Sigmoid colon (tissue), 7 donors: ENCODE measurements at places on chromosomes 13 and 19. TPM values are rescaled to one million over a fixed set of nuclear protein-coding genes. Genes with fewer than 3 reads are reported as not detected.

DNA sequence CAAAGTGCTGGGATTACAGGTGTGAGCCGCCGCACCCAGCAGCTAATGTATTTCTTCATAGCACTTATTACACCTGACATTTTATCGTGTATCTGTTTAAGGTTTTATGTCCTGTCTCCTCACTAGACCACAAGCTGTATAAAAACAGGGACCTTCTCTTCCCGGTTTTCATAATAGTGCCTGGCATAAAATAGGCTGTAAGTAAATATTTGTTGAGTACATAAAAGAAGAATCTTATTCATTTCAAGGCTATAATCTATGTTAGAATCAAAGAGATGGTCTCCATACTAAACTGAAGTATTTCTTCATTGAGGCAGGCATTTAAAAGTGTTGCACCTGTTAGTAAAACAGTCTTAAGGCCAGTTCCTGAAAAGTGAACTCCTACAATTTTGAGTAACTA is 194.0 kb downstream of the SHISA2 start:
- H3K4me1 ChIP-seq: no peaks in the 10 kb centered on the region
- DNase-seq: no peak
- H3K27me3 ChIP-seq: no peaks in the 10 kb centered on the region
- H3K4me3 ChIP-seq: no peak overlapping the region
- no peak overlapping the region for H3K27ac ChIP-seq

DNA sequence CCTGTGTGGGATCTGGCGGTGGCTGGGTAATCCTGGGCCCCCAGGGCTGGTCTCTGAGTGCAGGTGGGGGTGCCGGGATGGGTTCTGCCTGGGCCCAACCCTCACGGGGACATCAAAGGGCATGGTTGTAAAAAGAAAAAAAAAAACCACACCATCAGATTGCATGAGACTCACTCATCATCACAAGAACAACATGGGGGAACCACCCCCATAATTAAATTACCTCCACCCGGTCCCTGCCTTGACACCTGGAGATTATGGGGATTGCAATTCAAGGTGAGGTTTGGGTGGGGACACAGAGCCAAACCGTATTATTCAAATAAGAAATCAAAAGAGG is 14.3 kb downstream of the C1QTNF9 start:
- H3K4me1 ChIP-seq: no peaks in the 10 kb centered on the region
- no peaks in the 10 kb centered on the region for H3K36me3 ChIP-seq
- no peak overlapping the region for H3K27ac ChIP-seq
- H3K27me3 ChIP-seq: no peaks in the 10 kb centered on the region
- H3K4me3 ChIP-seq: no peak overlapping the region

KIR2DL4 gene
- not detected for total RNA-seq

DNA sequence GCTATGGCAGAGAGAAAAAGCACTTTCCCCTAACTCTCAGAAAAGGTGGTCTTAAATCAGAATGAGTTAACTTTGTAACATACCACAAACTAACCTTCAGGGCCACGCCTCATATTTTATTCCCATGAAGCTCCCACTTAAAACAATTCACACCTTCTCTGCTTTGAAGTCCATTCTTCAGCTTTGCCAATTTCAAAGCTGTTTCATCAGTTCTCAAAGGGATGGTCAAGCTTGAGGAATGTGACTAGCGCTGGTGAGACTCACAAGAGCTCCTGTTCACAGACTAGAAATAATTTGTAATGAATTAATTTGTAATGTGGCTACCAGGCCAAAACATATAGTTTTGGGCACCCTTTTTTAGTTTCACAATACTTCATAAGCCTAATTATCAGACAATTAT is 68.2 kb downstream of the STK24 start:
- peak overlapping the region; percentile 78 for H3K27ac ChIP-seq
- no peak overlapping the region for H3K4me3 ChIP-seq
- no peak for DNase-seq
- H3K4me1 ChIP-seq: peaks cover 75% of the 10 kb centered on the region

DNA sequence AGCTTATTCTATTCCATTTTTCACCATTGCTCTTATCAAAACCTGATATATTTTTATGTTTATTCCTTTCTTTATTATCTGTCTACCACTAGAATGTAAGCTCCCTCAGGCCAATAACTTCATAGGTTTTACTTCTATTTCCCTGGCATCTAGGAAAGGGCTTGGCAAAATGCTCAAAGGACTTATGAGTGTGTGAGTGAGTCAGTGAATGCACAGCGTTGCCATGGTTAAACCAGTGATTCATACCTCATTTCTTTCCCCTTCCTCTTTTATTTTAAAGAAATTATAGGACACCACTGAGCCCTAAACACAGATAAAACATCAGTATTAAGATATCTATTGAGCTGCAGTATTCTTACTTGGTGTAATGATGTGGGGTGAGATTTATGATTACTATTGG is 162.1 kb downstream of the GPC6 start:
- no peaks in the 10 kb centered on the region for H3K27me3 ChIP-seq
- no peaks in the 10 kb centered on the region for H3K4me1 ChIP-seq
- H3K4me3 ChIP-seq: no peak overlapping the region

GPC6 gene
- total RNA-seq: 27.5 TPM
